ENCODE measurements at places on chromosomes 7 and 10. TPM values are rescaled to one million over a fixed set of nuclear protein-coding genes. Genes with fewer than 3 reads are reported as not detected.

Gene GPER1
- 1.5 TPM for total RNA-seq

Gene ITPRID1
- not detected for total RNA-seq

Gene SHH
- total RNA-seq: not detected

Gene SPAG6
- total RNA-seq: not detected

Gene SYT15
- 0.13 TPM for total RNA-seq

Gene CCDC146
- 1.1 TPM for total RNA-seq

Gene SLC18A3
- total RNA-seq: not detected

Gene CFAP43
- total RNA-seq: 0.22 TPM

Gene HTRA1
- total RNA-seq: 22.4 TPM

Gene HTR5A
- not detected for total RNA-seq

Gene FASTK
- total RNA-seq: 50.1 TPM

Gene PPIA
- 3,703 TPM for total RNA-seq

Gene SEMA4G
- total RNA-seq: 1.6 TPM

Gene PRPS1L1
- total RNA-seq: not detected

Gene CDK13
- total RNA-seq: 90.1 TPM

Gene C10orf105
- total RNA-seq: 0.07 TPM

Gene CTAGE15
- not detected for total RNA-seq

Gene CYP3A4
- not detected for total RNA-seq

Measured in thoracic aorta endothelial cell (primary cell).